ENCODE measurements at places on chromosomes 4 and X.

DNA sequence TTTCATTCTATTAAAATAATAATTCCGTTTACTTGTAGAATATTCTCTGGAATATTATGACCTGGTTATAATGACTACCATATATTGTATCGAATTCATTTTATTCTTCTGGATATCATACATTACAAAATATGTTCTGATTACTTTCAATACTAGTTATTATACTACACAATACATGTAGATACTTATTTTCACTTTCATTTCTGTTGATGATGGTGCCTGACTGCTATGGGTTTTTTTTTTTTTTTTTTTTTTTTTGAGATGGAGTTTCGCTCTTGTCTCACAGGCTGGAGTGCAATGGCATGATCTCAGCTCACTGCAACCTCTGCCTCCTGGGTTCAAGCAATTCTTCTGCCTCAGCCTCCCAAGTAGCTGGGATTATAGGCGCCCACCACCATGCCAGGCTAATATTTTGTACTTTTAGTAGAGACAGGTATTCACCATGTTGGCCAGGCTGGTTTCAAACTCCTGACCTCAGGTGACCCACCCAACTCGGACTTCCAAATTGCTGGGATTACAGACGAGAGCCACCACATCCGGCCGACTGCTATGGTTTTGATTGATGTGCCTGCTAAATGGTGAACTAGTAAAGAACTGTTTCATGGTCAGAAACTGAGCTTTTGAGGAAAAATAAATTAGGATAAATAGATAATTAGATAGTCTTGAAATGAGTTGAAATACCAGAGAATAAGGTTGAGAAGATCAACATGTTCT, 39.5 kb downstream of the PCDH10 start:
- DNase-seq, result no peak

DNA sequence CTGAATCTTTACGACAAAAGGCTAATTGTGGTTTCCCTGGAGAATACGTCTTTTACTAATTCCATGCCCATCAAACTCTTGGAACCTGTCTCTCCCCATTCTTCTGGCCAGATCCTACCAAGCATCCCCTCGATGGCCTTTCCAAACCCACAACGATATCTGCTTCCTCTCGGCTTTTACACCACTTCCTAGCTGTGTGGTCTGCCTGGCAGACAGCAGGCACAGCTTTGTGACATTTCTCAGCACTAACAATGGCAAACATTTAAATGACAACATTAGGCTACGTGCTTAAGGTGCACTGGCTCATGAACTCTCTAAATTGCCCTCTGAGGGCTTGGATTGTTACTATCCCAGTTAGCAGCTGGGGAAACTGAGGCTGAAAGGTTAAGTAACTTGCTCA, 141.0 kb downstream of the NSUN7 start:
- no peak for DNase-seq

DNA sequence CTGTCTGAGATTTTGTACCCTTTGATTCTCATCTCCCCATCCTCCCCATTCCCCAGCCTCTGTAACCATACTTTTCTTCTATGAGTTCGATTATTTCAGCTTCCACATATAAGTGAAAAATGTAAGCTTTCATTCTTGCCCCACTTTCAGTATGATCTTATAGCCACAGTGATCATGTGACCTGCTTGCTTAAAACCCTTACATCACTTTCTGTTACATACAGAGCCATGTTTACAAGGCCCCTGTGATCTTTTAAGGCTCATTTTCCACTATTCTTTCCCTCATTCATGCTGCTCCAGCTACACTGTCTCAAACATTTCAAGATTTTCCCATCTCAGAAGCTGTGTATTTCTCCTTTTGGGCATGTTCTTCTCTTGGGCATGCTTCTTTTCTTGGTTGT, 147.7 kb downstream of the DCK start:
- no peak for DNase-seq

DNA sequence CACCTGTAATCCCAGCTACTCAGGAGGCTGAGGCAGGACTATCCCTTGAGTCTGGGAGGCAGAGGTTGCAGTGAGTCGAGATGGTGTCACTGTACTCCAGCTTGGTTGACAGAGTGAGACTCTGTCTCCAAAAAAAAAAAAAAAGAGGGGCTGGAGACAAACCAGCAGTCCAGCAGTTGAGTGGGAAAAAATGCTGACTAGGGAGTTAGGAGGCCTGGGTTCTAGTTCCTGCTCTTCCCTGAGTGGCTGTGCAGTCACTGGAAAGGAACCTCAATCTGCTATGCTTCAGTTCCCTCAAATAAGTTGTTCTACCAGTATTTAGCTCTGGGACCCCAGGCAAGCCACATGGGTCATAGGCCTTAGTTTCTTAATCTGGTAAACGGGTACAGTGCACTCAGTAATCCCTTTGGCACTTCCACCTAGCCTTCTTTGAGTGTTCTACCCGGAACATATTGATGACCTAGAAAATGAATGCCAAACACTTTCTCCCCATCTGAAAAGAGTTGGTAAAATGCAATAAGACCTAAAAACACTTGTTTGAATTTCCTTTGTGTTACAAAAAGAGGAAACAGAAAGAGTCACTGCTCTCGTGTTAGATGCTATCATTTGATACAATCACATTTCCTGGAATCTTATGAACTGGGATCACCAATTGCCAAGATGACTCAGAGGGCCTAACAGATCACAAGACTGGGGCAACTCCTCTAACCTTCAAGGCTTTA, 99.3 kb upstream of the EGFL6 start:
- no peak for DNase-seq
